ENCODE measurements at places on chromosomes 5 and 9.

DNA sequence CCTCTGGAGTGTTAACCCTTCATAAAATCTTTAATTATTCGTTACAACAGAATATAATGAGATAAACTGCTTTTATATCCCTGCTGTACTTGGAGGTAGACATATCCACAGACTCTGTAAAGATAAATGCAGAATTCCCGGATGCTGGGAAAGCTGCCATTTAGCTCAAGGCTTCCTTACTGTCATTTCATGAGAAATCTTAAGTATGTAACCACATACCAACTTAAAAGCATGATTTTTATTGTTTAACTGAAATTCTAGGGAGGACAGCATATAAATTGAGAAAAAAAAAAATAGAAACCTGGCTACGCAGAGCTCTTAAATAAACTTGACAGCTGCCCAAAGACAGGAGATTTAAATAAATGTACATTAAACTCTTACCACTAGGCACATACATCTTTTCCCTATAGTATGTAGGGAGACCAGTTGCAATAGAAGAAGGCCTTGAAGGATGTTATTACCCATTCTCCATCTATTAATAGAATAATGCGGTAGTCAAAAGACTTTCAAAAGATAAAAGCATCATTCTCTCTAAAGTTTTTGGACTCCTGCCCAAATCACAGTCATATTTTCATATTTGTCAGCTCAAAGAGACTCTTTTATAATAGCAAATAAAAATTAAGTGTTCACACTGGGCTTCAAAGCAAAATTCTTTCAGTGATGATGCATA, 373.8 kb downstream of the NDUFS4 start:
- no peak for DNase-seq

GRCh38 chr9:98007251-98007928, 24.2 kb downstream of the ANP32B start:
- no peak for DNase-seq

- DNase-seq, result no peak
Observed at GRCh38 chr5:173093606-173094005, 37.5 kb downstream of the CREBRF start.

GRCh38 chr9:18477121-18477660, 3.2 kb downstream of the ADAMTSL1 start:
- no peak for DNase-seq

GRCh38 chr5:172910828-172911627, 48.2 kb upstream of the RPL26L1 start:
- DNase-seq, result no peak

DNA sequence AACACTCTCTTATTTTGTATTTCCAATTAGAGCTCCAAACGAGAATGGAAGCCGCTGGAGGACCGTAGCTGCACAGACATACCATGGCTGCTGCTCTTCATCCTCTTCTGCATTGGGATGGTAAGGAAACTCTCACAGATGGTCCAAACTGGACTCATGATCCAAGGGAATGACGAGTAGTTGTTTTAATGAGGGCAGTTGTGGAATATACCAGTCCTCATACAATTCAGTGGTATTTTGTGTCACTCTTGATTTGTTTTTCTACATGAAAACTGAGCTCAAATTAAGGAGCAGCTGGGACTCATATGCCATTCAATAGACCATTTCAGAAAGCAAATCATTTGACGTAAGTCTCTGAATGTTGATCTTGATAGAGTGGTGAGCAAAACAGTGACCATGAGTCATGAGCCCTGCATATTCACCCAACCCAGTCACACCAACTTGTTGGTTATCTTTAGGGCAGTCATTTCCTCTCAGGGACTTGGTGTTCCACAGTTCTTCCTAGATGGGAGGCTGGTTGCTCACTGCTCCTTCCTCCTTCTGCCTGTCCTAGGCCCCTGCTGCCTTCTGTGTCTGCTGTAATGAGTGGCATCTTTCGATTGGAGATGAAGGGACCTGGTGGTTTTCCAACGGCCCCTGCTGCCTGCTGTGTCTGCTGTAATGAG, 54.9 kb downstream of the SLC44A1 start:
- no peak for DNase-seq

- DNase-seq, result no peak
Observed at GRCh38 chr5:89246864-89247263, 363.9 kb upstream of the MEF2C start.

GRCh38 chr9:682633-683508, 158.6 kb upstream of the DMRT1 start:
- DNase-seq, result no peak

DNA sequence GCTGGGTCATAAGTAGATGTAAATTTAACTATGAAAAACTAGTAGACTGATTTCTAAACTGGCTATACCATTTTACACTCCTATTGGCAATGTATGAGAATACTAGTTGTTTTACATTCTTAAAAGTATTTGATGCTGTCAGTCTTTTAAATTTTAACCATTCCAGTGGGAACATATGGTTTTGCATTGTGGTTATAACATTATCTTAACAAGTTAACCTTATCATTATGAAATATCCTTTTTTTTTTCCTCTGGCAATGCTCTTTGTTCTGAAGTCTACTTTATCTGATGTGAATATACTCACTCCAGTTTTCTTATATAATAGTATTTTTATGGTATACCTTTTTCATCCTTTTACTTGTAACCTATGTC, 548.9 kb upstream of the CLINT1 start:
- DNase-seq, result no peak

- DNase-seq, result peak; percentile 71
Observed at GRCh38 chr5:60349891-60350415, 350.0 kb downstream of the DEPDC1B start.

DNA sequence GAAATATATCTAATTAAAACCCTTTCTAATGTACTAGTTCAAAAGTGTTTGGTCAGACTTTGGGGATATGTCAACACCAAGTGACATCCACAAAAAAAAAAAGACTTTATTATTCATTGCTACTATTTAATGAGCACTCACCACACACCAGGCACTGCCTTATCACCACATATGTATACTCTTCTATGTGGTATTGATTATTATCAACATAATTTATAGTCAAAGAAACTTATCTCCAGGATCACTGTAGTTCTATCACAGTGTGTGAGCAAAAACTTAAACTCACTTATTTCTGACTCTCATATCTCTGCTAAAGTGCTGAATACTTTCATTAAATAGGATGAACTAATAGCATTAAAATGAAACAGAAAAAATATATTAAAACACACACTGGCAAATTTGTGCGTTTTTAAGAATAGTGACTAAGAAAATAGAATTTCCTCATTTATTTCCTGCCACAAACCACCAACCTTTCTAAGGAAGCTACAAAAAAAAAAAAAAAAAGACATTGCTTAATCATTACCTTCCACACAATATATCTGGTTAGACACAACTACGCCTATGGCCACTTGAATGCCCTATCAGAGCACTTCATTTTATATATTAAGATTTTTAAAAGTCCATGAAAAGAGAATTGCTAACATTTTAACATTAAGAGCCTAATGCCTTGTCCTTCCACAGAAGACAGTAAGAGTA, 12.8 kb downstream of the SLCO4C1 start:
- DNase-seq, result no peak

GRCh38 chr9:21833090-21833801, 30.8 kb downstream of the MTAP start:
- no peak for DNase-seq

GRCh38 chr9:136863623-136864273, 2.4 kb downstream of the EDF1 start:
- no peak for DNase-seq

GRCh38 chr9:5684101-5684500, 55.2 kb downstream of the RIC1 start:
- no peak for DNase-seq

GRCh38 chr5:41925555-41925951, 472 bp downstream of the FBXO4 start:
- no peak for DNase-seq

- DNase-seq, result no peak
Observed at GRCh38 chr9:109411069-109411761, 86.9 kb downstream of the PTPN3 start.

DNA sequence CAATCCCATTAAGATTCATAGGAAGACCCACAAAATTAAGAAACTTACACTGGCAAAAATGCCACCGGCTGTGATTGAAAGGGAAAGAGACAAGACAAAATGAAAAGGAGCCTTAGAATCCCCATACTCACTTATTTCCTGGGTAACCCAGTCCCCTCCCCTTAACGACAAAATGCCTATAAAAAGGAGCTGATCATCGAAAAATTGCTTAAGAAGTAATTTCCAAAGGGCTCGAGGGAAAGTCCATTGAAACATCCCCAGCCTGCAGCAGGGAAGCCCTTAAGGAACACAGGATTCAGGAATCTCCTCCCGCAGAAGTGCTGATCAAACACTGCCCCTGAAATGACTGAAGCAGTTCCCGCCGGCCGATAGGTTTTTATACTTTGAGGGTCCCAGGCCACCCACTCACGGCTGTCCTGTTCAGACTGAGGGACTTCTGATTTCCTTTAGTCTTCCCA, 677 bp upstream of the ZNF79 start:
- DNase-seq, result peak; percentile 39

- DNase-seq, result no peak
Observed at GRCh38 chr9:38306899-38307298, 85.6 kb upstream of the ALDH1B1 start.

DNA sequence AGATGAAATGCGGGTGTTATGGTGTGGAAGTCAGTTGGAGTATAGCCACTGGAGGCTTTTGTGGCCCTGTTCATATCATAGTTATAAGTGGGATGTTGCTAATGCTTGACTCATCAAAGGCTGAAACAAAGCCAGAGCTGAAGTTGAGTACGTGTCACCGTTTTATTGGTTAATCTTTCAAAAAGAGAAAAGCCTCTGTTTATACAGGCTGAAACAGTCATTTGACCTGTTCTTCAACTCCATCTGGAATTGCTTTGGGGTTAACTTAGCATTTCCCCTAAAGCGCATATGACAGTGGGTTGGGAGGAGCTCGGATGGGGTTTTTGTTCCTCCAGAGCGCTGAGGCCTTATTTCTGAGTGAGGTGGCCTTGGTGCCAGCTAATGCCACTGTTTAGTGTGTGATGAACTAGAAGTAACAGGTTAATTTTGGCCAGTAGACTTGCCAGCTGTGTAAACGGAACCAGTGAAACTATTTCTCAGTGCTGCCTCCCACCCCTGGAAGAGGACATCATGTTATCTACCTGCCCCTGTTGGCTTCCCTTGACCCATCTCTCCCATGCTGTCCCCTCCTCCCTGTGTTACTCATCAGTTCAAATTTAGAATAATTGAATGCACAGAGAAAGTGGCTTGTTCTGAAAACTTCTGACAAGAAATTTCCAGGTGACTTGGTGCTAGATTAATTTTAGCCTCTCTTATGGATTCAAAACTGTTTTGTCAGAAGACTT, 34.2 kb downstream of the MTAP start:
- DNase-seq, result no peak

DNA sequence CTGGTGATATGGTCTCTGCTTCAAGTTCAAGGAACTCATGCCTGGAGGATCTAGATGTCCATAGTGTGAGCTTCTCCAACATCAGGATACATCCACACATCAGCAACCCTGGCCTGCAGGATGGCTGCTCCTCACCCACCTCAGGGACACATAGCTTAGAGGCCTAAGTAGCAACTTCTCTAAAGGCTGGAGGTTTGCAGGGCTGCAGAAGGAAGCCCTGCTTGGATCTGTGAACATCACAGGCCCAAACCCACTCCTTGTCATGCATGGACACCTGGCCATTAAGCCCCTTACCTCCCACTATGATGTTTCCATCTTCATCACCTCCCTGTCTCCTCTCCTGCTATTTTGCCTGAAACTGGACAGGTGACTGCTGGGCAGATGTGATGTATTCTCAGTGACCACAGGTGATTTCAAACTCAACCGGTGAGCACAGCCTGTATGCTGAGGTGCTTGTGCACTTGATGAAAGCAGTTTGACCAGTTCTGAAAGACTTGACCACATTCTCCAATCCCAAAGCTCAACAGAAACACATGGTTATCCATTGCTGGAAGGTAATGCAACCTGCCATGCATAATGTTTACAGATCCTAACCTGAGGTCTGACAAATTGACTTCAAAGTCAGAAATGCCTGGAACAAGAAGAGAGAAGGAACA, 205.2 kb downstream of the FSTL4 start:
- DNase-seq, result no peak

- DNase-seq, result no peak
Observed at GRCh38 chr5:168481330-168481788, 4.9 kb upstream of the RARS1 start.

GRCh38 chr9:83986765-83987401, 6.3 kb downstream of the RMI1 start:
- DNase-seq, result no peak

- DNase-seq, result no peak
Observed at GRCh38 chr5:159700016-159700415, 216.3 kb upstream of the ADRA1B start.

DNA sequence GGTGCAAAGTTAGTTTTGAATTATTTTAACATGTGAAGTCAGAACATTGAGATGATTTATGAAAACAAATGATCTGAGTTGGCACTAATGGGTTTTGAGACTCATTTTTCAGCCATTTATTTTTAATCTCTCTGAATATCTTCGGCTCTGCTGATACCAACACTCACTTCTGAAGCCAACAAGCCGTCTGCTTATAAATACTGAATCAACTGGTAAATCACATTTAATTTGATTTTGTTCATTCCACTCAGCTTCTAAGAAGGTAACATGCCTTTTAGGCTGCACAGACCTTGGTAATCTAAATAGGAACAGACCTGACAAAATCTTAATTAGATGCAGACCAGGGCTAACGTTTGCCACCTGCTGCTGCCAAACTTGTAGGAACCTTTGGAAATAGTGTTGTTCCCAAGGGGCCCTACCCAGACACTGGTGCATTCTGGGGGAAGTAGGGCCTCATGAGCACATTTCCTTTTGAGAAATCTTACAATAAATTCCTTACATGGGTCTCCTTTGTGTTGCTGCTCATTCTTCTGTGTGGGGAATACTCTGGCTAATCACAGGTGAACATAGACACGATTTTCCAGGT, 182.2 kb downstream of the KCTD16 start:
- no peak for DNase-seq

GRCh38 chr9:89405826-89406225, 87.5 kb downstream of the SECISBP2 start:
- no peak for DNase-seq

- DNase-seq, result no peak
Observed at GRCh38 chr5:6183391-6184390, 194.7 kb downstream of the MED10 start.

- DNase-seq, result no peak
Observed at GRCh38 chr9:78292026-78292425, 4.9 kb upstream of the PSAT1 start.

DNA sequence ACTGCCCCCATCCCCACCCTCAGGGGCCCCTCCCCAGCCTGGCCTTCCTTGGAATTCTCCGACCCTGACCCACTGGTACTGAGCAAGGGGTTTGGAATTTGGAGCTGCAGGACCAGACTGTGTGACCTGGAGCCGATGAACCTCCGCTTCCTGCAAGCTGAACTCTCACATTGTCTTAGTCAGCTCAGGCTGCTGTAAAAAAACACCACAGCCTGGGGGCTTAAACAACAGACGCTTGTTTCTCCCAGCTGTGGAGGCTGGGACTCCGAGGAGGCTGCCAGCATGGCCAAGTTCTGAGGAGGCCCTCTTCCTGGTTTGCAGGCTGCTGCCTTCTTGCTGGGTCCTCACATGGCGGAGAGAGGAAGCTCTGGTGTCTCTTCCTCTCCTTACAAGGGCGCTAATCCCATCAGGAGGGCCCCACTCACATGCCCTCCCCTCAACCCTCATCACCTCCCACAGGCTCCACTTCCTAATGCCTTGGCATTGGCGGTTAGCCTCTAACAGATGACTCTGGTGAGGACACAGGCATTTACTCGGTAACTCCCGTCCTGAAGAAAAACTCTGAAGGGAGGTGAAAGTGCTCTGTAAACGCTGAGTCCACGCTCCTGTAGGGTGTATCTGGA, 42.4 kb downstream of the C5orf15 start:
- DNase-seq, result no peak

GRCh38 chr9:517993-518392, 303.3 kb downstream of the DOCK8 start:
- DNase-seq, result no peak
